ENCODE measurements at places on chromosomes 2 and 18.

- no peak for DNase-seq
These were observed 4.6 kb upstream of the MLPH start for GRCh38 chr2:237482485-237482884.

DNA sequence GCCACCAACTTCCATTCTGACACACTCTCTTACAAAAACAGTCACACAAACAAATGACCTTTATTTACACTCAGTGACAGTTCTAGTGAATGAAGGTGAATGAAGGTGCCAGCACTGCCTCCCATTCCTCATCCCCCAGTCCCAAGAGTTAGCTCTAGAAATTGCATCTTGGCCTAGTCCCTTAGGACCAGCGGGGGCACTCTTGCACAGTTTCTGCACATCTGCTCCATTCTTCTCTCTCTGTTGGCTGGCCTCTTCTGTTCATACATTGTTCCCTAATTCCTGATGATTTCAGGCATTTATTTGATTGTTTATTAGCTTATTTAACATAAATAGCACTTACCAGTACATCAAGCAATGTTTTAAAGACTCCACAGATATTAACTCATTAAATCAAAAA lies 30.9 kb downstream of the GAREM1 start:
- DNase-seq = no peak

DNA sequence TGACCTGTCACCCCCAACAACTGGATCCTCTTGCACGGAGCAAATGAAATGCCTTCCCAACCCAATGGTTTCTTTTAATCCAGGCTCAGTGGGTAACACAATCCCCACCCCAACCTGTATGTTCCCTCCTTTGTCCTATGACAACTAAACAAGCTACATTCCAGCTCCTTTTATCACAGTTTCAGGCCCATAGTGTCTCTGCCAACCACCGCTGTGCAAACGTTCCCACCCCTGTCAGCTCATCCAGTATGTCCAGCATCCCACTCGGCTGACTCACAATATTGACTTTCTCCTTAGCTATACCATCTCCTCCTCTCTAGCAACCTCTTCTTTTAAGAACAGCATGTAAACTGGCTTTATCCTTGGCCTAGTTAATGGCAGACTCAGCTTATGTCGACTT lies 117.9 kb upstream of the PPP1CB start:
- no peak for DNase-seq

DNA sequence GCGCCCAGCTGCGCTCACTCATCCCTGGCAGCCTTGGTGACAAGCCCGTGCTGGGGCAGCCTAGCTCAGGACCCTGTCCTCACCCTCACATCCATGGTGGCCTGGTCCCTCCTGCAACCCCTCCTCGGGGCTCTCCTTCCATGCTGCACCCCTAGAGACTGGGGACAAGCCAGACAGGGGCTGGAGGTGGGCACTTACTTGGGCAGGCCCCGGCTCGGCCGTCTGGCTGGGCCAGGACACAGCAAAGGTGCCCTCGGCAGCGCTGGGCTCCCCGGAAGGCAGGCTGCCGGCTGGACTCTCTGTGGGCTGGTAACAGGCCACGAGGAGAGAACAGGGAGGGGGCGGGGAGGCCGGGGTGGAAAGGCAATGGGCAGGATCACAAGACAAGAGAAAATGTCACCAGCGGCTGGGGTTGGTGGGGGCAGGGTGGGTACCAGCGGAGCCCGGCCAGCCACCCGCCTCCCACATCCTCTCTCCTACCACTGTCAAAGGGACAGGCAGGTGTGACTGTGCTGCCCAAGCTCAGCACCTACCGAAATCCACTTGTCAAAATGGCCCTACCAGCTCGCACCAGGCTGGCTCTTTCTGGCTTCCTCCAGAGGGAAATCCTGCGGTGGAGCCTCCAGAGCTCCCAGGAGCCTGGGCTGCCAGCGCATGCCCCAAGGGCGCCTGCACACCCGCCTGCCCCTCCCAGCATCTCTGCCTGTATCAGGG lies 54.7 kb downstream of the BIN1 start:
- DNase-seq = peak; percentile 22

DNA sequence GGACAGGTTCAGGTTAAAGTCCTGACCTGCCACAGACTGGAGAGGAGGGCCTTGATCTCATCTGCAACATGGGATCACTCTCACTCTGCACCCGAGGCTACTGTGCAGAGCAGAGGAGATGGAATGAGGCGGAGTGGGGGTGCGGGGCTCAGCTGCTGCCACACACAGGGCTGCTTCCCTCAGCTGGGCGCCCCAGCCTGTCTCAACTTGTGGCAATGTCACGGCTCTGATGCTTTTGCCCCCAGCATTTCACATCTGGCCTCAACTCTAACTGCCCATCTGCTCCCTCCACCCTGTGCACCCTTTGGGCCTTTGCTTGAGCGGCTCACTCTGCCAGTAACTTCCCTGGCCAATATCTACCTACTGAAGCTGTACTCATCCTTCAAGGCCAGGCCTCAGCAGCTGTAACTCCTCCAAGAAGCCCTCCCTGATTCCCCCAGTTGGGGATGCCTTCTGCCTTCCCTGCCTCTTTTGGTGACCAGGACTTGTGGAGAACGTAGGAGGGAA lies 70.3 kb downstream of the POLR1A start:
- DNase-seq = no peak

GRCh38 chr2:96414161-96414710 lies 78.7 kb downstream of the NCAPH start:
- no peak for DNase-seq

Data from right hindlimb (tissue), 1 donor.